ENCODE measurements at places on chromosomes 2 and 18. TPM values are rescaled to one million over a fixed set of nuclear protein-coding genes. Genes with fewer than 3 reads are reported as not detected.

The RAB3GAP1 gene
- total RNA-seq = 70.1 TPM

The LONRF2 gene
- not detected for total RNA-seq

DNA sequence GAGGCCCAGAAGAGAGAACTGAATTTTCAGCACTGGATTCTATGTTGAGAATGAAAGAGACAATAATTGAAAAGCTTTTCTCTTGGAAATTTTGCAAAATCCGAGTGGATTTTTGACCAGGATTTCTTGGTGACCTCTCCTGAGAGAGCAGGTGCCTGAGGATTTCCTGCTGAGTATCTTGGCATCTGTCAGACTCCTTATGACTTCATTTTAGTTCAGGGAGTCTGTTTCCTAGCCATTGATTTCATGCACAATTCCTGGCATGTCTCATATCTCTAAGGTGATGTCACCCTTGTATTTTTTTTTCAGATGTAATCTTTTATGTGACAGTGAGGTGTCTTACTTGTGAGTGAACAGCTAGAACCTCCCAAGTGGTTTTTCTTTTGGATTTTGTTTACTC, 195.9 kb downstream of the NEDD4L start:
- H3K4me1 ChIP-seq = peaks cover 11% of the 10 kb centered on the region
- DNase-seq = no peak
- H3K36me3 ChIP-seq = peaks cover 11% of the 10 kb centered on the region
- no peak overlapping the region for H3K4me3 ChIP-seq

DNA sequence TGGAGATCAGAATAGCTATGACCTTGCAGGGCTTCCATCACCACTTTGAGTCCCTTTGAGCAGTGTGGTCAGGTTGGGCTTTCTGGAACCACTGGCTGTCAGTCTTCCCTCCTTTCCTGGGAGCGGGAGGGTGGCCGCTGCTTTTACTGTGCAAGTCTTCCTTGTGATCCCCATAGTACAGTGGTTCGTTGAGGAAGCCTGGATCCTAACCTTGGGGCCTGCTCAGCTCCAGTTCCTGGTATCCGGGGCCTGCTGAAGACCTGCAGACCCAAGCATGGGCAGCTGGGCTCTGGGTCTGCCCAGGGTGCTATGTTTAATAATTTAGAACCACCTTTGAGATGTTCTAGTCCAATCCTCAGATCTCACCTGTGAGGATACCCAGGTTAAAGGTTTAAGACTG, 104.2 kb downstream of the CLIP4 start:
- H3K4me1 ChIP-seq = peaks cover 24% of the 10 kb centered on the region
- no peak overlapping the region for H3K27ac ChIP-seq
- H3K27me3 ChIP-seq = no peaks in the 10 kb centered on the region
- no peak overlapping the region for H3K4me3 ChIP-seq
- DNase-seq = no peak
- H3K36me3 ChIP-seq = peaks cover 7% of the 10 kb centered on the region

- no peaks in the 10 kb centered on the region for H3K27me3 ChIP-seq
- no peaks in the 10 kb centered on the region for H3K36me3 ChIP-seq
- no peak overlapping the region for H3K27ac ChIP-seq
- no peak overlapping the region for H3K4me3 ChIP-seq
- no peak for DNase-seq
Observed at GRCh38 chr18:44911773-44912172, 231.1 kb downstream of the SETBP1 start.

DNA sequence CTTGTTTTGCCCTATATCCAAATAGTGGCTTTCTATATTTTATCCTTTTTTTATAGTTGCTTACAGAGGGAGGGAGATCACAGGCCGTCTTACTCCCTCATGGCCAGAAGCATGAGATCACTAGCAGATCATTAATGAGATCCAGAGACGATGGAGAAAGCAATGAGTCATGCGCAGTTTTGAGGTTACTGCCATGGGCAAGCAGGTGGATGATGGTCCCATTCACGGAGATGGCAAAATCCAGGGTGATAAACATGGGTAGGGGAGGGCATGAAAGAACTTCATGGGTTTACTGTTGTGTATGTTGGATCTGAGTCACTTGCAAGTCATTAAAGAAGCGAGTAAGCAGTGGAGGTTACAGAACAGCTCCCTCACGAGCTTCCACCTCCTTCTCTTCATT, 60.4 kb downstream of the C18orf63 start:
- no peak overlapping the region for H3K27ac ChIP-seq
- peaks cover 13% of the 10 kb centered on the region for H3K27me3 ChIP-seq
- no peaks in the 10 kb centered on the region for H3K36me3 ChIP-seq
- no peak overlapping the region for H3K4me3 ChIP-seq
- DNase-seq = no peak
- no peaks in the 10 kb centered on the region for H3K4me1 ChIP-seq

GRCh38 chr18:35131387-35132020, 90.3 kb downstream of the MAPRE2 start:
- peaks cover 14% of the 10 kb centered on the region for H3K4me1 ChIP-seq
- DNase-seq = no peak

- peaks cover 12% of the 10 kb centered on the region for H3K27me3 ChIP-seq
- DNase-seq = no peak
- peaks cover 5% of the 10 kb centered on the region for H3K4me1 ChIP-seq
- H3K36me3 ChIP-seq = no peaks in the 10 kb centered on the region
- H3K27ac ChIP-seq = no peak overlapping the region
- H3K4me3 ChIP-seq = no peak overlapping the region
Observed at GRCh38 chr2:104584393-104584792, 269.5 kb upstream of the POU3F3 start.

GRCh38 chr2:213199871-213200270, 48.5 kb upstream of the IKZF2 start:
- no peaks in the 10 kb centered on the region for H3K36me3 ChIP-seq
- DNase-seq = peak; percentile 26
- no peak overlapping the region for H3K4me3 ChIP-seq
- peaks cover 9% of the 10 kb centered on the region for H3K4me1 ChIP-seq

Measured in MCF 10A (cell line).